ENCODE measurements at places on chromosomes 2 and 18. TPM values are rescaled to one million over a fixed set of nuclear protein-coding genes. Genes with fewer than 3 reads are reported as not detected.

The DSC2 gene
- total RNA-seq = not detected

- peaks cover 5% of the 10 kb centered on the region for H3K36me3 ChIP-seq
- peaks cover 80% of the 10 kb centered on the region for H3K4me1 ChIP-seq
- peak overlapping the region; percentile 91 for H3K27ac ChIP-seq
- peak; percentile 53 for DNase-seq
- H3K27me3 ChIP-seq = no peaks in the 10 kb centered on the region
Observed at GRCh38 chr2:239259173-239259572, 141.6 kb downstream of the HDAC4 start.

DNA sequence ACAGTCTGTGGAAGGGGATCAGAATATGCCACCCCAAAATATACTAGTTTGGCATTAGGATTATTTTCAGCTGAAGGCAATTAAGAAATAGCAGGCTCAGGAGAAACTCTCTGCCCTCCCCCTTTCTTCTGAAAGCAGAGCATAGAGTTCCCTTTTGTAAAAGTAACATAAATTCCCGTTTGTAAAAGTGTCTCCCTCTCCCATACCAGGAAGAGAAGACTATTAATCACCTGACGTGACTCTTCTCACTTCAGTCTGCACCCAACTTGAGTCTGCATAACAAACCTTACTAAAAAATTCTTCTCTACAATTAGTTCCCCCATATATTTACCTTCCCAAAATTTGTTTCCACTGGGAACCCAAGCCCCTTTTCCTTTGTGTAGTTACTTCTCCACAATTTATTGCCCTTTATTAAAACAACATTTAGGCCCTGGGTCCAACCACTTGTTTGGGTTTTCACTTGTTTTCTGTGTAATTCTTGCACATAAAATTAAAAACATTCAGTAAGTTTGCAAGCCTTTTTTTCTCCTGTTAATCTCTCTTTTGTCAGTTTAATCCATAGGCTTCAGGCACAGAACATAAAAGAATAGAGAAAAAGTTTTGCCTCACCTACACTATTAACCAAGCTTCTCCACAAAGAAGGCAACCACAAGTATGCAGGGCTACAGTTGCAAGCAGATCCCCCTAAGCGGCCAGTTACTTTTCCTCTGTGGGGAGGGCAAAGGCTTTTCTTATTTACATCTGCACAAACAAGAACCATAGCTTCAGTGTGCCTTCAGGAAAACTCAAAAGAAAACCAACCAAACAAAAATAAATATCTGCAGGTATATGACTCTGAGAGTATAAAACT lies 107.6 kb upstream of the MSH2 start:
- no peak overlapping the region for H3K27ac ChIP-seq
- no peak overlapping the region for H3K4me3 ChIP-seq
- H3K27me3 ChIP-seq = no peaks in the 10 kb centered on the region
- peaks cover under 1% of the 10 kb centered on the region for H3K4me1 ChIP-seq

DNA sequence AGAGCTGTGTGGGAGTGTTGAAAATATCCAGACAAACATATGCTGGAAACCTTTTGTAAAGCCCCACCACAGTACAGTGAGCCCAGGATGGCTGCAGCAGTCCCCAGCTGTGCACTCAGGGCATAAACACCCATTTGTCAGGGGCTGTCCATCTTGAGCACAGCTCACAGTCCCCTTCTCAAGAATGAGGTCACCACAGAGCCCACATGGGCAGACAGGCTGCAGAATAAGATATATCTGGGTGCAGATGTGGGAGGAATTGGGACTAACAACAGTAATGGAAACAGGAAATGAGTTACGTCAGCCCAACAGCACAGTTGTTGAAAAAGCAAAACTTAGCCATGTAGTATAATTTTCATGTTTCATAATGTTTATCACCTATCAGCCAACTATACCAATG lies 219.6 kb downstream of the ETAA1 start:
- DNase-seq = no peak
- no peak overlapping the region for H3K4me3 ChIP-seq
- H3K36me3 ChIP-seq = no peaks in the 10 kb centered on the region
- H3K27ac ChIP-seq = no peak overlapping the region
- no peaks in the 10 kb centered on the region for H3K27me3 ChIP-seq

DNA sequence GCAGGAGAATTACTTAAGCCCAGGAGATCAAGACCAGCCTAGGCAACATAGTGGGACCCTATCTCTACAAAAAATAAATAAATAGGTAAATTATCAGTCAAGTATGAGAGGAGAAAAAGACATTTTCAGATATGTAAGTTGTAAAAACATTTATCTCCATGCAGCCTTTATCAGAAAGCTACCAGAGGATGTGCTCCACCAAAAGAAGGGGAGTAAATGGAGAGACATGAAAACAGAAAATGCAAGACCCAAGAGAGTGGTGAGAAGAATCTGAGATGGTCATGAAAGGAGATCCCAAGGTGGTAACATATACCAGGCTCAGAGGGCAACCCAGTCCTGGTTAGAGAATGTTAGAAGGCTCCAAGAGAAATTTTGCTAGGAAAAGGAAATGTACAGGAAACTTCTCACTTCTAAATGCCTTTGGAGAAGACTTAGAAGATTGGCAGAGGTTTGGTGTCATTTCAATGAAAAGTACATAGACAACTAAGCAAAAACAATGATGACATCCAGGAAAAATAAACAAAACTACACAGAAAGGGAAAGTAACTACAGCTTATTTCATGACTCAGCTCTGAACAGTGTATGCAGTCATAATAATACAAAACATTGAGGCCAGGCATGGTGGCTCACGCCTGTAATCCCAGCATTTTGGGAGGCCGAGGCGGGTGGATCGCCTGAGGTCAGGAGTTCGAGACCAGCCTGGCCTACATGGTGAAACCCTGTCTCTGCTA lies 19.5 kb downstream of the CIB4 start:
- H3K4me1 ChIP-seq = peaks cover 4% of the 10 kb centered on the region
- no peak overlapping the region for H3K27ac ChIP-seq
- H3K36me3 ChIP-seq = no peaks in the 10 kb centered on the region
- H3K27me3 ChIP-seq = peaks cover 4% of the 10 kb centered on the region
- no peak for DNase-seq

DNA sequence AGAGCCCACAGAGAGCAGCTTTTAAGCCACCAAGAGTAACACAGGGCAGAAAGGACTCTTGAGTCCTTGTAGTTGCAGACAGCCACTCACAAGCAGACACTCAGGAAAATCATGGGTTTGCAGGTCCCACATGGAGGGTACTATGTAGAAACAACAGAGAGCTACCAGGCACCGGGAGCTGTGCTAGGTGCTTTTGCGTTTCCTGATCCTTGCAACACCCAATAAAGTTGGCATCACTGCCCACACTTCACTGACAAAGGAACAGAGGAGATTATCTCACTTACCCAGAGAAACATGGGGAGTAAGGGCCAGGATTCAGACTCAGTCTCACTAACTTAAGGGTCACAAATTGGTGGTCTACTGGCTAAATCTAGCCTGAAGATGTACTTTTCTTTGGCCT lies 32.5 kb upstream of the BZW1 start:
- no peak overlapping the region for H3K27ac ChIP-seq
- no peaks in the 10 kb centered on the region for H3K4me1 ChIP-seq
- no peaks in the 10 kb centered on the region for H3K27me3 ChIP-seq
- H3K4me3 ChIP-seq = no peak overlapping the region

The OR6B2 gene
- not detected for total RNA-seq

GRCh38 chr18:25284281-25284680 lies 67.7 kb downstream of the ZNF521 start:
- no peak for DNase-seq
- H3K27ac ChIP-seq = no peak overlapping the region
- H3K4me3 ChIP-seq = no peak overlapping the region
- no peaks in the 10 kb centered on the region for H3K4me1 ChIP-seq
- H3K27me3 ChIP-seq = peaks cover 9% of the 10 kb centered on the region
- no peaks in the 10 kb centered on the region for H3K36me3 ChIP-seq

DNA sequence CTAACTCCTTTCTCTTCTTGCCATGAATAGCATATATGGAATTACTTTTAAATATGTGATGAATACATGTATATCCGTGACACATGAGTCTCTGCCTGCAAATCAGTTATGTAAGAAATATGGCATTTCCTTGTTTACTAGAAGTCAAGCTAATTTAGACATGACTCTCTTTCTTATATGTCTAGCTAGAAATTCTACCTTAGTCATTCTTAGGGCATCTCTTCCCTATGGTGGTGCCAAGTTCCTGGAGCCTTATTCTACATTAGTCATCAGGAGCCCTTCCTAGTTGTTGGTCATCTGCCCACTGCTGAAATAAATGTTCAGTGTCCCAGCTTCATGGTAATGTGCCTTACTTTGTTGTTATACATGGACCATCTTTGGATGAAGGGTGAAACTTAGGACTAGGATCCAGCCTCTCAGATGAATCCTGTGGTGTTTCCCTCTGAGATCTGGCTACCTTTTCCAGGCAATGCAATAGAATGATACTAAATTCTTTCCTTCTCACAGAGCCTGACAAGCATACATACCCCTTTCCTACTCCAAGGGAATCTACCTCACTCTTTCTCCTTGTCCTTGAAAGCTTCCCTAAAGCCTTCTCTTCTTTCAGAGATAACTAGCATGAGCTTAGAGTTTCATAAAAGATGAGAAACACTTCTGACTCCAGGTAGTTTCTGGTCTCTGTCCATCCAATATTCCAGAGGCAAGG lies 415.3 kb upstream of the VWC2L start:
- no peak overlapping the region for H3K4me3 ChIP-seq
- H3K27me3 ChIP-seq = no peaks in the 10 kb centered on the region
- H3K36me3 ChIP-seq = no peaks in the 10 kb centered on the region
- no peak for DNase-seq

DNA sequence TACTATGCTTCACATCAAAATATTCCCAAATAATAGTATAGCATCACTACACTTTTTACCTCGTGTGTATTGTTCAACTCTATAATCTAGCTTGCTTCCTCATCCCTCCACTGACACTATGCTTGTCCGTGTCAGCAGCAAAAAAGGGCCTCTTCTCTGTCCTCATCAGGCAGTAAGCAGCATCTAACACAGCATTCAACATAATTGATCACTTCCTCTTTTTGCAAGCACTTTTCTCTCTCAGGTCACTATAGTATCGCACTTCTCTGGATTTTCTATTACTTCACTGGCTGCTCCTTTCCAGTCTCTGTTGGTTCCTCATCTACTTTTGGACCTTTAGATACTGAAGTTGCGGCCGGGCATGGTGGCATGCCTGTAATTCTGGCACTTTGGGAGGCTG lies 64.9 kb upstream of the ZSWIM2 start:
- no peak overlapping the region for H3K27ac ChIP-seq
- no peaks in the 10 kb centered on the region for H3K36me3 ChIP-seq
- no peak for DNase-seq
- no peak overlapping the region for H3K4me3 ChIP-seq
- H3K4me1 ChIP-seq = no peaks in the 10 kb centered on the region
- no peaks in the 10 kb centered on the region for H3K27me3 ChIP-seq

DNA sequence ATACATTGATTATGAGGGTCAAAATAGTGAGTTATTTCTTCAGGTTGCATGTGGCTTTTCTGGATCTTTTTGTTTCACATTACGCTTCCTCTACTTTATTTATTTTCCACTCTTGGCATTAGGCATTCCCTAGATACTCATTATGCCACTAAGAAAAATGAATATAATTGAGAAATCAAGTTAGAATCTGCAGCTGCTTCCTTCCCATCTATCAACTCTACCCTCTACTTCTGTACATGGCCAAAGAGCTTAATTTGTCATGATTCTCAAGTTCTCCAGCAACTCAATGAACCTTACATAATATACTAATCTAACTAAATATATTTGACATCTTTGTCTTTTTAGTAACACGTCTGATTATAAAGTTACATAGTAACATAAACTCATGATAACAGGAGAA lies 598.1 kb upstream of the LRRTM4 start:
- no peaks in the 10 kb centered on the region for H3K36me3 ChIP-seq
- no peaks in the 10 kb centered on the region for H3K4me1 ChIP-seq
- H3K4me3 ChIP-seq = no peak overlapping the region
- H3K27ac ChIP-seq = no peak overlapping the region
- DNase-seq = no peak

GRCh38 chr2:129142465-129142864 lies 823.8 kb upstream of the HS6ST1 start:
- H3K36me3 ChIP-seq = no peaks in the 10 kb centered on the region
- no peak overlapping the region for H3K4me3 ChIP-seq
- peaks cover 2% of the 10 kb centered on the region for H3K27me3 ChIP-seq
- H3K27ac ChIP-seq = no peak overlapping the region
- DNase-seq = no peak
- H3K4me1 ChIP-seq = no peaks in the 10 kb centered on the region

Data from activated CD8-positive, alpha-beta T cell treated with anti-CD3 and anti-CD28 coated beads for 36 hours (primary cell).